ENCODE measurements at places on chromosomes 12 and 14.

GRCh38 chr14:80545935-80546854 is 334.9 kb upstream of the DIO2 start:
- DNase-seq = no peak

GRCh38 chr12:38141239-38141638 is 175.3 kb upstream of the ALG10B start:
- DNase-seq = no peak

- DNase-seq = no peak
These were observed 294.1 kb downstream of the SEC23A start for GRCh38 chr14:38808734-38809455.

- no peak for DNase-seq
These were observed 106.1 kb upstream of the FSCB start for GRCh38 chr14:44613061-44613712.

GRCh38 chr12:53510181-53510812 is 3.0 kb upstream of the NPFF start:
- DNase-seq = no peak

DNA sequence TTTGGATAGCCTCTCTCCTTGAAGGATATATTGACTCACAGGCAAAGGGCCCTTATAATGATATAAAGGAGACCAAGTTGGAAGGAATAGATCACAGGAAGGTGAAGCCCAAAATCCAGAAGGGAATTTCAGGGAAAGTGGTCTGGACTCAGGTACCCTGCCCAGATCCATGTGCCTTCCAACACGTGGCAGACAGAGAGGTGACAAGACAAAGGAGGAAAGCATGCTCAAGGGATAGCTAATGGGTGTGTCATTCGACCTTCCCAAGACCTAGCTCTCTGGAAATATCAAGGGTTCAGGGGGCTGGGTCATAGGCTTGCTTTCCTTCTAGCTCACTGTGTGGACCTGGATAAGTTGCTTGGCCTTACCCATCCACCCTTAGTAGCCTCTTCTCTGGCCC is 214.3 kb downstream of the ZFP36L1 start:
- no peak for DNase-seq

Data from fibroblast of skin of right quadriceps (primary cell).